T-helper 17 cell (primary cell): ENCODE measurements at places on chromosomes 11 and 22. TPM values are rescaled to one million over a fixed set of nuclear protein-coding genes. Genes with fewer than 3 reads are reported as not detected.
A peak's percentile ranks its signal among the peaks of the same experiment; 100 is the strongest.

The WNT7B gene
- not detected for total RNA-seq

DNA sequence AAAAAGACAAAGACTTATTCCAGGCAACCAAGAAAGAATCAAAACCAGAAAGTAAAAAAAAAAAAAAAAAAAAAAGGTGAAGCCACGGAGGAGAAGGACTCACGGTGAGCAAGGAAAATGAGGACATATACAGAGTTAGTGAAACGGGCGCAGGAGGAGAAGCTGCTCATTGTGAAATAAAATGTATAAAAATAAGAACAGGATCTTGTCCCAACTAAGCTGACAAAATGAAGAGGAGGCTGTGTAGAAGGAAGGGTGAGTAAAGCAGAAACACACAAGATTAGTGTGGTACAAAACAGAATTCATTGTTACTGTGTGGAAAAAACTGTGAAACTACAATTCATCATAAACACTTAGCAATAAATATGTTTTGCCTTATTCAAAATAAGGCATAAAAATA lies 7.6 kb downstream of the IL17REL start:
- peaks cover 3% of the 10 kb centered on the region for H3K4me1 ChIP-seq
- H3K27me3 ChIP-seq: peaks cover 30% of the 10 kb centered on the region
- DNase-seq: no peak
- no peak overlapping the region for H3K4me3 ChIP-seq
- H3K27ac ChIP-seq: peak overlapping the region; percentile 53

DNA sequence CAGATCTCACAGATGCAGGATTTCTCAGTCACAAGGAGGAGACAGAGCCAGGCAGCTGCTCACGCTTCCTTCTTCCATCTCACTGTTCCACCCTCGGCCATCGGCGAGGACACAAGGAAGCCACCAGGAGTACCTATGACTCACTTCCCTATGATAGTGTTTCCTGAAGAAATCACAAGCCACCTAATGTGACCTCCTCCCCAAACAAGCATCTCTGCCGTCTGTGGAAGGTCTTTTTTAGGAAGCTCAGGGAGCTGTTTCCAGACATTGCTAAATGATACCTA lies 672.7 kb downstream of the TBC1D22A start:
- no peaks in the 10 kb centered on the region for H3K36me3 ChIP-seq
- no peak overlapping the region for H3K27ac ChIP-seq

- no peaks in the 10 kb centered on the region for H3K27me3 ChIP-seq
- no peak overlapping the region for H3K27ac ChIP-seq
- H3K4me1 ChIP-seq: peaks cover 9% of the 10 kb centered on the region
- no peak overlapping the region for H3K4me3 ChIP-seq
- DNase-seq: no peak
Observed at GRCh38 chr22:38062791-38063190, 5.6 kb downstream of the PICK1 start.

GRCh38 chr11:8098361-8098760 lies 17.4 kb downstream of the TUB start:
- H3K4me3 ChIP-seq: no peak overlapping the region
- no peak for DNase-seq
- peaks cover 6% of the 10 kb centered on the region for H3K36me3 ChIP-seq
- H3K27me3 ChIP-seq: no peaks in the 10 kb centered on the region
- peaks cover 4% of the 10 kb centered on the region for H3K4me1 ChIP-seq

The SCARF2 gene
- total RNA-seq: 3.6 TPM

DNA sequence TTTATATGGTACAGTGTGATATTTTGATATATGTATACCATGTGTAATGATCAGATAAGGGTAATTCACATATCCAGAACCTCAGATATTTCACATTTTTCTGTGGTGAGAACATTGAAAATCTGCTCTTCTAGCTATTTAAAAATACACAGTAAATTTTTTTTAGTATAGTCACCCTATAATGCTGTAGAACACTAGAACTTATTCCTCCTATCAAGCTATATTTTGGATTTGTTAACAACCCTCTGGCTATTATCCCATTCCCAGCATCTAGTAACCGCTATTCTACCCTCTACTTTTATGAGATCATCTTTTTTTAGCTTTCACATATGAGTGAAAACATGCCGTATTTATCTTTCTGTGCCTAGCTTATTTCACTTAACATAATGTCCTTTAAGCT lies 65.5 kb upstream of the SYT9 start:
- no peaks in the 10 kb centered on the region for H3K36me3 ChIP-seq
- no peak for DNase-seq
- H3K4me3 ChIP-seq: no peak overlapping the region
- H3K27me3 ChIP-seq: peaks cover 6% of the 10 kb centered on the region
- no peak overlapping the region for H3K27ac ChIP-seq

GRCh38 chr22:37273846-37274225 lies 8.5 kb upstream of the CYTH4 start:
- DNase-seq: no peak
- H3K4me3 ChIP-seq: no peak overlapping the region
- H3K36me3 ChIP-seq: no peaks in the 10 kb centered on the region

- H3K4me3 ChIP-seq: peak overlapping the region; percentile 95
- peaks cover 16% of the 10 kb centered on the region for H3K4me1 ChIP-seq
- DNase-seq: no peak
- peaks cover 2% of the 10 kb centered on the region for H3K36me3 ChIP-seq
- no peaks in the 10 kb centered on the region for H3K27me3 ChIP-seq
Observed at GRCh38 chr11:47768101-47768612, 1.0 kb upstream of the FNBP4 start.

DNA sequence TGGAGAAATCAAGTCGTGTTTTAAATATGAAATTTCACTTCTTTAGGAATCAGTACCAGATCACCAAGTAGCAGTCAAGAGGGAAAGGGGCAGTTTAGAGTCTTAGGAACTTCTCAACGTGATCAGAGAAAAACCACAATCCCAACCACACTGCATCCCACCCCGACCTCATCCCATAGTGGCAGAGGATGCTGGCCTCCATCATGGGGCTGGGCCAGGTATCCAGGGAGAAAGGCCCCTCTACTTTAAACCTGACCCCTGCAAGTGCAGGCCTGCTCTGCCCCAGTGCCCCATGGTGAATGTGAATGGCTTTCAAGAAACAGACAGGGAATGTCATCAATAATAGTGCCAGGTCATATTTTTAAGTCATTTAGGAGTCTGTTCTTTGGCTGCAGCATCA lies 12.1 kb downstream of the CHST1 start:
- H3K27me3 ChIP-seq: peaks cover 58% of the 10 kb centered on the region
- H3K27ac ChIP-seq: no peak overlapping the region
- H3K36me3 ChIP-seq: no peaks in the 10 kb centered on the region
- peaks cover 15% of the 10 kb centered on the region for H3K4me1 ChIP-seq
- no peak overlapping the region for H3K4me3 ChIP-seq

The KRTAP5-10 gene
- total RNA-seq: not detected

DNA sequence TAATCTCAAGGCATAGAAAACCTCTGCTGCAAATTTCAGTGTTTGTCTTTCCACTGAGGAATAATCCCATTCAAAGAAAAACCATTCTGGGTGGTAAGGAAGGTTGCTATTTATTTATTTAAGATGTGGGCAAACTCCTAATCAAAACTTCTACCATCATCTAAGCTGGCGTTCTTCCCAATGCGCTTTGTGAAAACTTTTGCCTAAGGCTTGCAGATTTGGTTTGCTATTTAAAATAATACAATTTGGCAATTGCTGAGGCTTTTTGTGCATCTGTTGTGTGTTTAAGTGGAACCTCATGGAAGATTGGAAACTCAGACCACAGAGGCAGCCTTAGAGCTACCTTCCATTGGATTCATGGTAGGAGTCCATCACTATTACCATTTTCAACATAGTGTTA lies 309.0 kb downstream of the BLID start:
- H3K4me3 ChIP-seq: no peak overlapping the region
- H3K36me3 ChIP-seq: no peaks in the 10 kb centered on the region
- no peaks in the 10 kb centered on the region for H3K4me1 ChIP-seq
- H3K27ac ChIP-seq: no peak overlapping the region
- no peak for DNase-seq
- no peaks in the 10 kb centered on the region for H3K27me3 ChIP-seq

The FGF3 gene
- not detected for total RNA-seq

- H3K4me1 ChIP-seq: no peaks in the 10 kb centered on the region
- DNase-seq: no peak
- H3K27me3 ChIP-seq: no peaks in the 10 kb centered on the region
- no peaks in the 10 kb centered on the region for H3K36me3 ChIP-seq
- no peak overlapping the region for H3K27ac ChIP-seq
- H3K4me3 ChIP-seq: no peak overlapping the region
Observed at GRCh38 chr11:16058671-16059070, 297.7 kb downstream of the SOX6 start.

DNA sequence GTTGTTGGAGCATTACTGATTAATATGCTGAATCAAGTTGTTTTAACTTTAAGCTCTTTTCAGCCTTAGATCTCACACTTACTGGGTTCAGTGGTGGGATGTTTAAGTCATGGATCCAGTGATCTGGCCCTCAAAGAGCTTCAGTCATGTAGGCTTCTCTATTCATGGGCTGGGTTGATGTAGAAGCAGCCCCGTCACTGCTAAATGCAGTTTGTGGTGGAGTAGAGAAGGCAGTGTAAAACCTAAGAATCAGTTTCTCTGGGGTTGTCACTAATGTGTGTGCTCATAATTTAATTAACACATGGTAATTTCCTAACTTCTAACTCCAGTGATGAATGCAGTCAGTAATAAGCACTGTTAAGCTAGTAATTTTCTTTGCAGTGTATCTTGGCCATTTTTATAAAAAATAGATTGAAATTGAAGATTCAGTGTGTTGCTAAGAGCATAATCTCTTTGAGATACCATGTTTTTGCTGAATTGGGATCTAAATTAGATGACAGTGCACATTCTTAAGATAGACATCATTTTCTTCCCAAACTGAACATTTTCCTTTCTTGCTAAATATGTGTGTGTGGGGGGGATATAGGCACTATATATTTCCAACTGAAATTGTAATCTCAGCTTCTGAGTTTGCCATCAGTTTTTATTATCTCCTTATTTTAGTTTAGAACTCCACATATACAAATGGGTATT lies 9.0 kb downstream of the SPCS2 start:
- peaks cover 8% of the 10 kb centered on the region for H3K36me3 ChIP-seq
- peaks cover 75% of the 10 kb centered on the region for H3K4me1 ChIP-seq
- peak overlapping the region; percentile 56 for H3K4me3 ChIP-seq
- DNase-seq: no peak
